Myocyte (in vitro differentiated cells): ENCODE measurements at places on chromosomes 13 and 19.

DNA sequence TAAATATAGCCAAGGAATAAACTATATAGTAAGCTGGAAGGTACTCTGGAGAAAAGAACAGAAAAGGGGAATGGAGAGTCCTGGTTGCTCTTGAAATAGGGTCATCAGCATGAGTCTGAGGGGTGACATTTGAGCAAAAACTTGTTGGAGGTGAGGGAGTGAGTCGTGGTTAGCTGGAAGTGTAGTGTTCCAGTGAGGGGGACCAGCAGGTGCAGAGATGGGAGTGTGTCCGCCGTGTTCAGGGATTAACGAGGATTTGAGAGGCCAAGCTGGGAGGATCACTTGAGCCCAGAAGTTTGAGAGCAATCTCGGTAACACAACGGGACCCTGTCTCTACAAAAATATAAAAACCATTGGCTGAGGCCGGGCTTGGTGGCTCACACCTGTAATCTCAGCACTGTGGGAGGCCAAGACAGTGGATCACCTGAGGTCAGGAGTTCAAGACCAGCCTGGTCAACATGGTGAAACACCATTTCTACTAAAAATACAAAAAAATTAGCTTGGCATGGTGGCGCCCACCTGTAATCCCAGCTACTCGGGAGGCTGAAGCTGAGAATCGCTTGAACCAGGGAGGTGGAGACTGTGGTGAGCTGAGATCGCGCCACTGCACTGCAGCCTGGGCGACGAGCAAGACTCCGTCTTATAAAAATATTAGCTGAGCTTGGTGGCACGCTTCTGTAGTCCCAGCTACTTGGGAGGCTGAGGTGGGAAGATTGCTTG lies 1.1 kb downstream of the SUPT5H start:
- no peak for DNase-seq

GRCh38 chr19:47994209-47994802 lies at the start of gene ELSPBP1:
Gene ELSPBP1 (plus strand): TSS chr19:47994632. CDS start chr19:48008668, 14,036 bp downstream.
- DNase-seq, result no peak

DNA sequence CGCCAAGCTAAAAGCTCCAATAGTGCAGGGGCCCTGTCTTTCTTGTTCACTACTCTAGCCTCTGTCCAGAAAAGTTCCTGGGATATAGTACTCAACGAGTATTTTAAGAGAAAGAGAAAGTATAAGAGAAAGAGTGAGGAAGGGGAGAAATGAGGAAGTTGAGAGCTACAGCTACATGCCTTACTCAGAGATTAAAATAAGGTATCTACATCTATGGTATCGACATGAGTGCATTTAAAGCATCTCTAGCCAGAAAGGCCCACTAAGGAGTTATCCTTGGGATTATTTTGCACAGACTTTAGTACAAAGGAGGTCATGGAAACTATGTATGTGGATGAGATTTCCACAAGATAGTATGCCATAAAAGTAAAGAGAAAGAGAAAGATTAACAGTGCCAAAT lies 28.5 kb downstream of the MYCBP2 start:
- no peak for DNase-seq

DNA sequence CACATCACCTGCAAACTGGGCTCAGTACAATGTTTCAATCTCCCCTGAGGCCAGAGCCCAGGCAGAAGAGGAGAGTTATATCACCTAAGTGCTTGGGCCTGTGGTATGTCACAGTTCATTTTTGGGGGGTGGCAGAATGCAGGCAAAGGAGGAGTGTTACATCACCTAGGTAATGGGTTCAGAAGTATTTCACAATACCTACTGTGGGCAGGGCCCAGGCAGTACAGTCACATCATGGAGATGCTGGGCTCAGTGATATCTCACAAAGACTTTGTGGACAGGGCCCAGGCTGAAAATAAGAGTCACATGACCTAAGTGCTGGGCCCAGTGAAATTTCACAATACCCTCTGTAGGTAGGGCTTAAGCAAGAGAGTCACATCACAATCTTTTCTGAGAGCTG lies 12.7 kb upstream of the ZNF728 start:
- DNase-seq, result no peak

DNA sequence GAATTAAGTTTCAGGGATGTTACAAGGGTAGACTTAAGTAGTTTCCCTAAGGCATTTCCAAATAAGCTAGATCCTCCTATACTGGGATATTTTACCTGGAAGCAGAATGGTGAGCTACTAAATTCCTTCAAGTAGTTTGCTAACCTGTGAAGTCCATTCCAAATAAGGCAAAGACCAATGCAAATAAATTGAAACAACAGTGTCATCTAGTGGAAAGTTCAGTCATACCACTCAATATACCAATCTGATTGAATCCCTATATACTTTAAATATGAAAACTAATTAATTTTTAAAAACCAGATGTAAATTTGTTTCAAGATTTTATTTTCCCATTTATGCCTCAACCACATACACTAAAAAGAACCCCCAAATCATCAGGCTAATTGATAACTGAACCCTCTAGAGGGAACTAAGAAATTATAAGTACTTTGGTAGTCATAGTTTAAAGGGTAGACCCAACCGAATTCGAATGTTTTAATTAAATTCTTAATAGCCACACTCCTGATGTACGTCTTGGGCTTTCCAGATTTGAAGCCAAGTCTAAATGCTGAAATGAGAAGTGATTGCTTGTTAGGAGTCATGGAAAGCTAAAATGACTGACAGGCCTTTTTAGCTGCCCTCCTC lies 223.7 kb downstream of the TBC1D4 start:
- DNase-seq, result peak; percentile 72
